ENCODE measurements at places on chromosomes 2 and 18. TPM values are rescaled to one million over a fixed set of nuclear protein-coding genes. Genes with fewer than 3 reads are reported as not detected.

CHST10 gene
- polyA plus RNA-seq = 10.5 TPM

RBMS1 gene
- 110 TPM for polyA plus RNA-seq

LINC00305 gene
- not detected for polyA plus RNA-seq

- no peak for DNase-seq
Observed at GRCh38 chr2:37776487-37776886, 105.0 kb upstream of the CDC42EP3 start.

DNA sequence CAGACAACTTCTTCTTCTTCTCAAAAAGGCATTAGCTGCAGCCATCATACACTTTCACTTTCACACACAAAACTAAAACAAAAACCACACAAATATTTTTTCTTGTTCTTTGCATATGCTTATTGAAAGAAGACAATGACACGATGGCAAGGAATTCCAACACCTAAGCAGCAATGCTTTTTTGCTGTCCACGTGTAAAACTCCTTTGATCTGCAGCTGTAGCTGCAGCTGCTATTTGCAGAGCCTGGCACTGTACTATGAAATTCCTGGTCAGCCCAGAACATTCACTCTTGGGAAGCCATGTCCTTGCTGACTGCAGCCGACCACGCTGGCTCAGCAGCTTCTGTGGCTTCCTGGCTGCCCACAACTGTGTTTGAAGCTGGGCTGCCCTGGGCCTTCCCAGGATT lies 316.2 kb downstream of the CDH2 start:
- DNase-seq = peak; percentile 30

DNA sequence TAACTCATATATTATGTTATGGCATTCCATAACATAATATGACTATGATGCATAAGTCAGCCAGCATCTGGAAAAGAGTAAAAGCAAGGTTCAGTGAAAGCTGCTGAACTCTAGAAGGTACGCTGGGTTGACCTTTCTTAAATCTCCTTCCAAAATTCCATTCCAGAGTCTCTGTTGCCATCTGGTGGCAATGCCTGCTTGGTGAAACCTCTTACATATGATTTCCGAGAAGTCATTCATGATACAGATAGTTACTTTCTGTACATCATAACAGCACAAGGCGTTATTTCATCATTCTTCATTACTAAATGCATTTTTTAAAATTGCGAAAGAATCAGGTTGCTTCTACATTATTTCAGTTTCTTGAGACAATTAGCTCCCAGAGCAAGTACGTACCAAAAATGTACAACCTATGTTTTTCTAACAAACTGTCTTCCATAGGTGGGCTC lies 7.0 kb upstream of the EPG5 start:
- DNase-seq = peak; percentile 67

GRCh38 chr2:85813982-85814801 lies 60.4 kb downstream of the ATOH8 start:
- DNase-seq = peak; percentile 82

- no peak for DNase-seq
Observed at GRCh38 chr2:85425588-85425987, 7.1 kb downstream of the SH2D6 start.

- no peak for DNase-seq
Observed at GRCh38 chr2:119011910-119012209, 69.9 kb downstream of the MARCO start.

- no peak for DNase-seq
Observed at GRCh38 chr2:168286535-168286934, 39.1 kb upstream of the STK39 start.

DNA sequence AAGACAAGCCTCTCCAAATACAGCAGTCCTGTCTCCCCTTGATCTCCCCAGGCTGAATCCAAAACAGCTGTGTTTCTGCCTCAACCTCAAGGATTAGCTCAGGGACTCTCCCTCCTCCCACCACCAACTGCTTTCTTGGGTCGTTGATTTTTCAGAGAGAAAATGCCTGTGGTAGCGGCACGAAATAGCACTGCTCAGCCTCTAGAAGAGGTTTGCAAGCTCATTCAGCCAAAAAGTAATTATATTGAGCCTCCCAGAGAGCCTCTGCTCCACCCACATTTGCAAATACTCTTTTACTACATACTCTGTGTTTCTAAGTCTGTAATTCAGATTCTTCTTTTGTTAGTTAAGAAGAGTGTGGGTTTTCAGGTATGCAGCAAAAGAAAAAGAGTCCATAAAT lies 396.4 kb upstream of the TNP1 start:
- DNase-seq = no peak

- no peak for DNase-seq
Observed at GRCh38 chr2:47313728-47314127, 89.2 kb upstream of the MSH2 start.
